ENCODE measurements at places on chromosomes 11 and 22.

GRCh38 chr11:10892250-10892649 is 34.4 kb upstream of the ZBED5 start:
- no peak for DNase-seq

DNA sequence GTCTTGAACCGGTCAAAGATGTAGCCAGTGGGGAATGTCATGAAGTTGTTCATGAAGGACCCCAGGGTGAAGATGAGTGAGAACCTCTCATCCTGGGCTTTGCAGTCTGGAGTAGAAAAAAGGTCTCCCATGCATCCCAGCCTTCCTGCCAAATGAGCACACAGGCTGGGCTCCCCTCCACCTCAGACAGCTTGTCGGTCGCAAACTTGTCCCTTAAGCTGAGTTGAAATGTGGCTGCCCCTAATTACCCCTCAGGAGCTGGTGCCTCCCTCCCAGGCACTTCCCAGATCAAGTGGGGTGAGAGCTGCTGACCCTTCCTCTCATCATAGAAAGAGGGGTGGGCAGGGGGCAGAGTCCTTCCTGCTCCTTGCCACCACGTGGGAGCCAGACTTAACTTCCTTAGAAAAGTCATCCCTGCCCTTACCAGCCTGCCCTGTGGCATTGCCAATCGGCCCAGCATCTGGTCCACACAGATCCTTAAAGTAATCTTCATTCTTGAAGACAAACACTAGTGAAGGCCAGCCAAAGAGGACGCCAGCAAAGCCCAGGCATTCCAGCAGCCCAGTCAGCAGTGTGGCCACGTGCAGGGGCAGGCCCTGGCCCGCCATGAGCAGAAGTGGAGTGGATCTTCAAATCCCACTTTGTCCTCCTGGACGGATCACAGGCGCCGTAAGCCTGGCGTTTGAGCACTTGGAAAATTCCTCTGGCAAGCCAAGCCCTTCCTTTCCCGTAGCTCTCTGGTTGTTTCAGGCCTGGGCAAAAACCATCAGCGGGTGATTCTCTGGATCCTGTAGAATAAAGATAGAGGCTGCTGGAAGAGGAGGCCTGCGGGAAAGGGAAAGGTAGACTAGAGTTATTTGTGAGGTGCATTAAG is 1.1 kb downstream of the SLC43A3 start:
- no peak for DNase-seq

DNA sequence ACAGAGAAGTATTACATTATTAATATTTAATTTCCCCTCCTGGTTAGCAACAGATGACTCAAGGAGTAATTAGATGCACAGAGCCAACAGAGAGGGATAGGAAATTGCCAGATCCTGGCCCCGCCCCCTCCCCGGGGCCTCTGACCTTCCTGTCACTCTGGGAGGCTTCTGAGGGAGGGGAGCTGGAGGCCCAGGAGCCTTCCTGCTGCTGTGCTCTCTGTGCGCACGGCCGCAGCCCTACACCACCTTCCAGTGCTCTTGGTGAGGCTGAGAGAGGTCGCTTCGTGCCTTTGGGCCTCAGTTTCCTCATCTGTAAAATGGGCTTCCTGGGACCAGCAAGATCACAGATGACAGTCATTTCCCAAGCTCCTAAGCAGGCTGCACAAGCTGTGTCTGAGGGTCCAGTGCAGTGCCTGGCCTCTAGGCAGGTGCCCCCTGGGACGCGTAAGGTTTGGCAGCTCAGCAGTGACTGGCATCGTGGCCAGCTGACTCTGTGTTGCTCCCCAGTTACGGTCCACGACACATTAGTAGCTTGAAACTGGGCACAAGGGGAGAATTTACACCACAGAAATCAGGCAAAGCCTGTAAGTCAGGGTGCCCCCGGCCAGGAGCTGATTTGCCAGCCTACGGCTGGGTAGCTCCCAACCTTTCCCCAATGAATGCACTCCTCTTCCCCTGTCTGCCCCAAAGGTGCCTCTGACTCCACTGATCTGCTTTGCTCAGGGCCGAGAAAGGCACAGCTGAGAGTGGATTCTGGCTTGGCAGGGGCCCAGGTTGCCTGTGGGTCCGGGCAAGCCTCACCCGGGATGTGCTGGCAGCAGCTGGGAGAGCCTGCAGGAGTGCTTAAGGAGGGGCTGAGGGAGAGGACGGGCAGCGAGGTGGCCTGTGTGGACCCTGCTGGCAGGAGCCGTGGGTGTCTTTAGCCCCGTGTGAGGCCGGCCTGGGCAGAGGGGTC is 2.3 kb downstream of the ADORA2A start:
- DNase-seq: peak; percentile 62

DNA sequence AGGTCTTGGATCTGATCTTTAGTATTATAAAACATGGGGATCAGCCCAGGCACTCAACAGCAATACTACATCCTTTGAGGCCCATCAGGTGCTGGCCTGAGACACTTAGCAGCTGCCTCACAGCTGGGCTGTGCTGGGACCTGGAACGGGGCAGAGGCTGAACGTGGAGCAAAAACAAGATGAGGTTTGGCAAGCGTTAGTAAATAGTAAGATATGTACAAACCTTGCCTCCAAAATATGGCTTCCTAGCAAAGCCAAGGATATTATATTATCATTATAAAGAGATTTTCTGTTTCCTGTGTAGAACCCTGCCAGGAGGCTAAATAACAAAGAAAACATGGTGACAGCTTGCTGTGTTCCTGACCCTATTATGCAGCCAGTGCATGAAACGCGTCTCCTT is 60.0 kb upstream of the SPON1 start:
- DNase-seq: no peak

GRCh38 chr22:27372969-27373670 is 428.4 kb downstream of the MN1 start:
- no peak for DNase-seq

DNA sequence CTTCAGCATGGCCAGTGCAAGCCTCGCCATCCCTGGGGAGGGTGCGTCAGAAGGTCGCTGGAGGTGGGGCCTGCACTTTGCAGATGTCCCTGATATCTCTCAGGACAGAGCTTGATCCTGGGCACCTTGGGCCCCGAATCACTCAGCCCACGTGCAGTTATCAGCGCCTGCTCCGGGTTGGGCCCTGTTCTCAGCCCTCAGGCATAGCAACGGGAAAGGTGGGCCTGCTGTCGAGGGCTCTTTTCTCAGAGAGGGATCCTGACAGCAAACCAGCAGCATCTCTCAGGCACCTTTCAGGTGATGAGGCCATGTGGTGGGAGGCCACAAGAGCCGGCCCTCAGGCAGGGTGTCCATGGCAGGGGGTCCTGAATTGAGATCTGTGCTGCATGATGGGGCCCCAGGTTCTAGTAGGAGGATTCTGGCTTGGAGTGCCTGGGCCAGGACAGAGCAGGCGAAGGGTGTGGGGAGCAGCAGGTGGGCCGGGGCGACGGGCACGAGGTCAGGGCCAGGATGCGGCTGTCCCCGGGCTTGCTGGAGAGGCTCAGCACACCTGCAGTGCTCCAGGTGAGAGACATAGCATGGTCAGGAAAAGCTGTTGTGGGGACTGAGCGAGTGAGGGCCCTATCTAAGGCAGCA is 280.5 kb downstream of the TBC1D22A start:
- DNase-seq: no peak

- DNase-seq: no peak
These were observed 57.0 kb downstream of the OR10A6 start for GRCh38 chr11:7874056-7874455.

GRCh38 chr11:3091846-3092602 is 34.8 kb upstream of the CARS1 start:
- peak; percentile 46 for DNase-seq

DNA sequence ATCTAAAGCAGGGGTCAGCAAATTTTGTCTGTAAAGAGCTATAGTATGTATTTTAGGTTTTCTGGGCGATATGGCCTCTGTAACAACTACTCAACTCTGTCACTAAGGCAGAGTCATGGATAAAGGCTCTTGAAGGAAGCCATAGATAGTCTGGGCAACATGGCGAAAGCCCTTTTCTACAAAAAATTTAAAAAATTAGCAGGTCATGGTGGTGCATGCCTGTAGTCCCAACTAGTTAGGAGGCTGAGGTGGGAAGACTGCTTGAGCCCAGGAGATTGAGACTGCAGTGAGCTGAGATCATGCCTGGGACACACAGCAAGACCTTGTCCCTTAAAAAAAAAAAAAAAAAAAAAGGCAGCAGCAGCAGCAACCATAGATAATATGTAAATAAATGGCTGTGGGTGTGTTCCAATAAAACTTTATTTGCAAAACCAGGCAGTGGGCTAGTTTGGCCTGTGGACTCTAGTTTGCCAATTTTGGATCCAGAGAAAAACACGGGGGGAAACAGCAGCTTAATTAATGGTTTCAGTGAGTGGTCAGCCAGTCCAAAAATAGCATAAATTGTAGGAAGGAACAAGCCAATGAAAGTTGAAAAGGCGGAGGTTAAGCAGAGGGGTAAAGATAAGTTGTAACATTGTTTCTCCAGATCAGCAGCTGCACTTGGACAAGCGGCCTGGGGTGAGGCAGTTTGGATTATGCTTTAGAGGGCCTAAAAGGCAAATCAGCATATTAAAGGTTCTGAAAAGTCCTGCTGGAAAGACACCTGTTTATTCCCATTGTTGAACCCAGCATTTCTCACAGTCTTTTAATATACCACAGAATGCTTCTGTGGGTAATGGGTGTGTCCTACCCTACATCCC is 62.6 kb downstream of the KIAA1671 start:
- DNase-seq: no peak

GRCh38 chr22:47196881-47197772 is 434.7 kb downstream of the TBC1D22A start:
- DNase-seq: no peak

DNA sequence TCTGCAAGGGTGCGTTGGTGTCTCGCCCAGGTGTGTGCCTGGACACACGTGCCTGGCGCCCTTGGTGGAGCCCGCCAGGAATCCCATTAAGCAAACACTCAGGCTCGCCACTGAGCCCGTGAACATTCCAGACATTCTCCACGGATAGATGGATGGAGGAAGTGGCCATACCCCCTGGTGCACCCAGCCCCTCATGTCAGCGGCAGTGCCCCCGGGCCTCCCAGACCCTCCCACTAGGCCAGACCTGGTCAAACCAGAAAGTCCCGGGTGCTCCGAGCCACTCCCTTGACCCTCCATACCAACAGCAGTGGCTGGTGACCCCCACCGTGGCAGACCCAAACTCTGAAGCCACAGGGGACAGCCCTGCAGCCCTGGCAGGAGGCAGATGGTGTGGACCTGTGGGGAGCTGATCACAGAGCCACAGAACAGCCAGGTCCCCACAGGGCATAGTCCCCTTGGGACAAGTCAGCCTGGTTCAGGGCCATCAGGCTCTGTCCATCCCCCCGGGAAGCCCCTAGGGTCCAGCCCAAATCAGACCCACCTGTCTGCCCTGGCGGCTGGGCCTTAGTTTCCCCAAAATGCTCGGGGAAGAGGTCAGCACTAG is 1.9 kb downstream of the EPS8L2 start:
- DNase-seq: no peak

DNA sequence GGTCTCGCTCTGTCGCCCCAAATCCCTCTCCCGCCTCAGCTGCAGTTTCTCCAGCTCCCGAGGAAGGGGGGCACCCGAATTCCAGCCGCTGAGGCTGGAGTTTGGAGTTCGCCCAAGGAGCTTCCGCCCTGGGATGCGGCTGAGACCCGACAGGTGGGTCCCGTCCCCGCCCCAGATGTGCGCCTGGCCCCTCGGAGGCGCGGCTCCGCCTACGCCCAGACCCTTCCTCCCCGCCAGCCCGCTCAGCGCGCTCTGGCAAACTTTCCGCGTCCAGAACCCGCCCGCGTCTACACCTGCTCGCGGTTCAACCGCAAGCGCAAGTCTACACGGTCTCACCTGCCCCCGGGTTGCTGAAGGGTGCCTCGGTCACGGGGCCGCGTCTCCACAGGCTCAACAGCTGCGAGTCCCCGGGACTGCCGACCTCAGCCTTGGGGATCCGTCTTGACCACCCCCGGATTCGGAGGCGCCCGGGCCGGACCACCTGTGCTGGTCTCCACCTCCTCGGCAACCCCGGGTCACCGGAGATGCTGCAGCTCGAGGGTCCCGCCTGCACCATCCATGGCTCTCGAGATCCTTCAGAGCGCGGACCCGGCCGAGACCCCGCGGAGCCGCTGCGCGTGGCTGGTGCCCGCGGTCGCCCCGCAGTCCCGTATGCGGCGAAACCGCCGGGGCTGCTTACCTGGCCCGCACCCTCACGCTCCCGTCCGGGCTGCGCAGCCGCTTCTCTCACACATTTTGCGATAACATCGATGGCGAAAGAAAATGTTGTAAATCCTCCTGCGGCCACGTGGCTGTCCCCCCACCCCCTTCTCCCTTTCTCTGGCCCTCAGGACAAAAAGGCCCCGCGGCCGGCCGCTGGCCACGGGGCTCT is 63.6 kb downstream of the NFAM1 start:
- DNase-seq: no peak

- no peak for DNase-seq
These were observed at the start of gene OR10A2 for GRCh38 chr11:6862961-6863360. TSS of gene OR10A2 (plus strand) at chr11:6863057. CDS start at chr11:6869755, 6,698 bp downstream.

GRCh38 chr11:84673753-84674152 is 953.4 kb downstream of the DLG2 start:
- DNase-seq: no peak

- no peak for DNase-seq
These were observed 727.4 kb downstream of the ETS1 start for GRCh38 chr11:127859941-127860354.

- no peak for DNase-seq
These were observed 4.5 kb upstream of the TMA7B start for GRCh38 chr22:39955675-39956074.

DNA sequence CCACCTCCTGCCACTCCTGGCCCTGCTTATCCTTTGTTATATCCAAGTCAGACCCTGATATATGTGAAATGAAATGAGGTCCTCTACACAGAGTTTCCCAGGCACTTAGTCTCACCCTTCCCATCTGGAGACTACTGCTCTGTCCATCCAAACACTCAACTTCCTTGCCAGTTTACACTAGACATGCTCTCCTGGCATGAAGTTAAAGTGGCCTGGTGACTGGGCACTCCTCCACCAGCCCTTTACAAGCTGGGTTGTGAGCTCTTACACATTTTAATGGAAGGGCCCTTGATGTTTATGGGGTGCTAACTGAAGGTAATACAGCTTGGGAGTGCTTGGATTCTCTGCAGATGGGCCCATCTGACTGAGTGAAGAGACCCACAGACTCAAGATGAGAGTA is 216.1 kb upstream of the NARS2 start:
- no peak for DNase-seq

GRCh38 chr11:57728829-57729228 is 12.5 kb upstream of the SELENOH start:
- no peak for DNase-seq

DNA sequence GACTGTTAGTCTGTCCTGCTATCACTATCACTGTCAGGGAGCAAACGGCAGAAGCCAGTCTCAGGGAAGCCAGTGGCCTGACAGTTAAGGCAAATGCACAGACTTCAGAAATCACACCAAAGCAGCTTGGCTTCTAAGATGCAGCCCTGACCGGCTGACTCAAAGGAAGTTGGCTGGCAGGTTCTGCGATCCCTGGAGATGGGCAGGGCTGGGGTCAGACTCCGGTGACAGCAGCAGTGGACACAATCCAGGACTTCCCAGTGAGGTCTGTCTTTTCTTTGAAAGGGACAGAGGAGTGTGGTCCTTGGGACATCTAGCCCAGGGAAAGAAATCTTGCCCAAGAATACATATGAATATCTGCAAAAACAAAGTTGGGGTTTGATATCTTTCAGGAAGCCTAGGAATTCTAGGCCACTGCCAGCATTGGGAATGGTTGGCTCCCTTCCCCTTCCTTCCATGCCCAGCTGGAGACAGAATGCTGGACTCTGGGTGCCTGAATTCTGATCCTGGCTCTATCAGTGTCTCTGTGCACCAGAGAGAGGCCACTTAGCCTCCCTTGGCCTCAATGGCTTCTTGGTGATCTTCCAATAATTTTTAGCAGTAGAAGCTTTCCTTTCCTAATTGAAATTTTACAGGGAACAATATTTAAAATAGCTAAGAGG is 108.9 kb downstream of the KIRREL3 start:
- DNase-seq: no peak

GRCh38 chr11:119306373-119306890 is 10.5 kb downstream of the MCAM start:
- DNase-seq: no peak
